Fibroblast of lung (primary cell): ENCODE measurements at places on chromosomes 12 and 14. TPM values are rescaled to one million over a fixed set of nuclear protein-coding genes. Genes with fewer than 3 reads are reported as not detected.

The GDF11 gene
- total RNA-seq, result 3.1 and 4.3 TPM in 2 replicates

GRCh38 chr12:39077226-39077625 lies 171.8 kb upstream of the CPNE8 start:
- no peak for DNase-seq

The LRIG3 gene
- total RNA-seq, result 65.7 and 118 TPM in 2 replicates

The TMEM30B gene
- total RNA-seq, result 0.51 and 0.83 TPM in 2 replicates

GRCh38 chr12:40215982-40216381 lies 8.8 kb upstream of the LRRK2 start:
- DNase-seq, result no peak

GRCh38 chr12:32603858-32604257 lies 75.2 kb upstream of the DNM1L start:
- peak; percentile 62 for DNase-seq

GRCh38 chr14:70008284-70009262 lies 129.4 kb downstream of the SMOC1 start:
- DNase-seq, result no peak

GRCh38 chr14:71400871-71401321 lies 493.6 kb downstream of the PCNX1 start:
- DNase-seq, result peak; percentile 52

DNA sequence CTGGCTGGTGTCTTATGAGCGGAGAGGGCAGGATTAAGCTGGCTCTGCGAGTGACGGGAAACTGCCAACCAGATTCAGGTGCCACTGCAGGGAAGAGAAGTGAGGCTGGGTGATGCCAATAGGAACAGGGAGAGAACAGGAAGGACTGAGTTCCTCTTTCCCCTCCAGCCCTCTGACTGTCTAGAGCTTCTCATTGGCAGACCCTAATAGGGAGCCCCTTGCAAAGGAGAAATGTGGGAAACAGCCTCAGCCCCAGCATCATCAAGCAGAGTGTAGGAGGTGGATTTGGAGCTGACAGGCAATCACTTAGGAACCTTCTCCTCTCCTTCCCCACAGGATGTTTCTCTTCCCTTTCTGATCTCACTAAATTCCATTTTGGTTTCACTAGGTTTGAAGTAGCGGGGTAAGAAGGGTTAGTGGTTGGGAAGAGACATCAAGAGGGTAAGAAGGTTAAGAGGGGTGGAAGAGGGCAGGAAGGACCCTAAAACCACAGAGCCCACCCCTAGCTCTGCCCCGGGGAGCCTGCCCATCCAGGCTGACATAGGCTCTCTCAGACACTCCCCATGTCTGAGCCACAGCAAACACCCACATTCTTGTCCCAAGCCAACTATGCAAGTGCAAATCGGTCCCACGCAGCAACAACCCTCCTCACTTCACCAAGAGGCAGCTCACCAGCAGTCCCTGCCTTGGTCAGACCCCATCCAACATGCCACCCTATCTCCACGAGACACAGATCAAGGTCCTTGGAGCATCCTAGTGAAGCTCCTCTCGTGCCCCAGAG lies 111.1 kb downstream of the STAB2 start:
- no peak for DNase-seq

The OTUB2 gene
- total RNA-seq, result 1.5 and 2.3 TPM in 2 replicates

The GDF3 gene
- total RNA-seq, result not detected in 2 replicates

The PLA2G1B gene
- total RNA-seq, result 0.51 TPM in 1 of 2 replicates, not detected in the other

GRCh38 chr14:32167907-32168306 lies 33.9 kb upstream of the RNU6-7 start:
- DNase-seq, result no peak

DNA sequence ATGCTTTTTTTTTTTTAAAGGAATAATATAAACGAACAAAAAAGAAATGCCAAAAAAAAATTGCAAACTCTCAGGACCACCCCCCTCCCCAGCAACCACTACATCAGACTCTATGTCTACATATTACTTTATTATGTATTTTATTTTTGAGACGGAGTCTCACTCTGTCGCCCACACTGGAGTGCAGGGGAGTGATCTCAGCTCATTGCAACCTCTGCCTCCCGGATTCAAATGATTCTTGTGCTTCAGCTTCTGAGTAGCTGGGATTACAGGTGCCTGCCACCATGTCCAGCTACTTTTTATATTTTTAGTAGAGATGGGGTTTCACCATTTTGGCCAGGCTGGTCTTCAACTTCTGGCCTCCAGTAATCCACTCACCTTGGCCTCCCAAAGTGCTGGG lies 22.9 kb downstream of the HECTD4 start:
- DNase-seq, result no peak

The HOXC4 gene
- 0.17 and 0.26 TPM in 2 replicates for total RNA-seq

GRCh38 chr12:59067083-59067482 lies 146.8 kb upstream of the LRIG3 start:
- peak; percentile 47 for DNase-seq

The KITLG gene
- 45.7 and 64.6 TPM in 2 replicates for total RNA-seq

DNA sequence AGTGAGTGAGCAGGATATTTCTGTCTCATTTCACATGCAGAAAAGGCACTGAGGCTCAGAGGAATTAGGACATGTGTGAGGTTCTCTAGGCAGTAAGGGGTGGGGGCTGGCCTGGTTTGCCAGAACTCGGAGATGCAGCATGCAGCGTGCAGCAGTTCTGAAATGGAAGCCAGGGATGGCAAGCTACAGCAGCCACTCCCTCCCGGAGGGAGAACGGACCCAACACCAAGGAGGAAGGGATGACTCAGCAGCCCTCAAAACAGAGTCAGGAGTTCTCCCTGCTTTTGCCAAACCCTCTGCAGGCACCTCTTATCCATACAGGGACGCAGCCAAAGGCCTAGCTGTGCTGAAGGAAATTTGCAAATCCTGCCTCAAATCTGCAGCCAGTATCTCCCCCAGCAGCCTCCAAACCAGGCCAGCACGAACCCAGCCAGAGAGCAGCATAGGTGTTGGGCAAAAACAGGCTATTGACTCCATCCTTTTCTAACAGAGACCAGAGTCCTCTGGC lies 10.3 kb upstream of the SERPINA3 start:
- DNase-seq, result peak; percentile 96

The AMHR2 gene
- total RNA-seq, result not detected in 2 replicates

The CCDC196 gene
- not detected in 2 replicates for total RNA-seq

DNA sequence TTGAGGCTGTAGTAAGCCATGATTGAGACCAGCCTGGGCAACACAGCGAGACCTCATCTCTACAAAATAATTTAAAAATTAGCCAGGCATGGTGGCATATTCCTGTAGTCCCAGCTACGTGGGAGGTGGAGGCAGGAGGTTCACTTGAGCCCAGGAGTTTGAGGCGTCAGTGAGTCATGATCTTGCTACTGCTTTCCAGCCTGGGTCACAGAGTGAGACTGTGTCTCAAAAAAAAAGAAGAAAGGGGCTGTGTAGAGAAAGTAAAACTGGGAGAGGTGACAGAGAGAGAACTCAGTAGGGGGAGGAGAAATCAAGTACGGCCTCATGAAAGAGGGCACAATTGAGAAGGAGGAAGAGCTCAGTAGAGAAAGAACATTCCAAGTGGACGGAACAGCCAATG lies 12.4 kb downstream of the TECPR2 start:
- no peak for DNase-seq

GRCh38 chr12:21697904-21698630 lies 40.4 kb upstream of the LDHB start:
- peak; percentile 68 for DNase-seq

The FGF23 gene
- total RNA-seq, result not detected in 2 replicates

- DNase-seq, result no peak
These were observed 703 bp downstream of the TMED10 start for GRCh38 chr14:75175677-75176141.

The FBLN5 gene
- total RNA-seq, result 13.4 and 33.4 TPM in 2 replicates

The C12orf54 gene
- not detected in 2 replicates for total RNA-seq

The ERGIC2 gene
- 46.5 and 67.9 TPM in 2 replicates for total RNA-seq

DNA sequence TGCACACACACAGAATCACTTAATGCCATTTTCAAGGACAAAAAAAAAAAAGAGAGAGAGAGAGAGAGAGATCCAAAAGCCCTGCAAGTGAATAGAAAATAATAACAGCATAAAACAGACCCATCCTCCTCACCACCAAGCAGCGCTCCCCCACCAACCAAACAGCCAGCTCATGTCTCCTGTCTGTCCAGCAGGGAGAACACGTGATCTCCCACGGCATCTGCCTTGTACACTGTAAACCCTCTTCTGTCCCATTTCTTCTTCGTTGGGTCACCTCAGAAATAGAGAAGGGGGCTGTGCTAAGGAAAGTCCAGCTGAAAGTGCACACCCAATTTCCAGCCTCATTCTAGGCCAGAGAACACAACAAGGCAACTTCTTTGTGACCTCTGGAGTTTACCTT lies 222.5 kb downstream of the EXOC5 start:
- no peak for DNase-seq

DNA sequence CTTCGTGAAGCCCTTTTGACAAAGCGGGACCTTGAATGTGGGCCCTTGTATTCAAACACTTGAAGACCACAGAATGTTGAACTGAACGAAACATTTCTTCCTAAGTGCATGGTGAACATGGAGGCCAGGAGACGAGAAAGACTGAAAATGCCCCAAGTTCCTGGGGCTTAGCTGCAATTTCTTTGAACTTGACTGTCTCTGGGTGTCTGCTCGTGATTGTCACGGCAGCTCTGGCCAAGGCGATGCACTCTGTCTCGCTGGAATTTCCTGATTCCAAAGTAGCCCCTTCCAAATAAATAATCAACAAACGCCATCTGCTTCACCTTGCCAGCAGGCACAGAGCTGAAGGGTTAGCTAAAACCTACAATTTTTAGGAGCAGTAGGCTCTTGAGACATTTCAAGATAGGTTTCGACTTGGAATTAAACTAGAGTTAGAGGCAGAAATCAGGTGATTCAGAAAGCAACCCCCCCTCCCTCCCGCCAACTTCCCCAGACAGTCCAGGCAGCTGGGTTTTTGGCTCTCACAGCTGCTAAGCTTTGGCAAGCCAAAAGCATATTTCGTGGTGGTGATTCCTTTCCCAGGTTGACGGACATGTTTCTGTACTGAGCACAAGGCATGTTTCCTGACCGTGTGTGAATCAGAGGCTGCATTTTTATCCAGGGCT lies 13.5 kb upstream of the IRF2BPL start:
- peak; percentile 95 for DNase-seq

DNA sequence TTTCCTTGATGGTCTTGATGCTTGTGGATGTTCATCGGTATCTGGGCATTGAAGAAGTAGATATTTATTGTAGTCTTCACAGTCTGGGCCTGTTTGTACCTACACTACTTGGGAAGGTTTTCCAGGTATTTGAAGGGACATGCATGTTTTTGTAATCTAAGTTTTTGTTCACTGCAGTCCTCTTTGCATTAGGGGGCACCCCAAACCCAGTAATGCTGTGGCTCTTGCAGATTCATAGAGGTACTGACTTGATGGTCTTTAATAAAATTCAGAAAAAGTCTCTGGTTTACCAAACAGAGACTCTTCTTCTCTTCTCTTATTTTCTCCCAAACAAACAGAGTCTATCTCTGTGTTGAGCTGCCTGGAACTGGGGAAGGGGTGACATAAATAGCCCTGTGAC lies 150.9 kb upstream of the SLC16A7 start:
- DNase-seq, result peak; percentile 14

The CRADD gene
- 11.8 and 21.1 TPM in 2 replicates for total RNA-seq

- DNase-seq, result no peak
These were observed 75.7 kb downstream of the SCN8A start for GRCh38 chr12:51666696-51667095.
